IPS DF 6.9 (cell line): ENCODE measurements at places on chromosomes 12 and 14.

DNA sequence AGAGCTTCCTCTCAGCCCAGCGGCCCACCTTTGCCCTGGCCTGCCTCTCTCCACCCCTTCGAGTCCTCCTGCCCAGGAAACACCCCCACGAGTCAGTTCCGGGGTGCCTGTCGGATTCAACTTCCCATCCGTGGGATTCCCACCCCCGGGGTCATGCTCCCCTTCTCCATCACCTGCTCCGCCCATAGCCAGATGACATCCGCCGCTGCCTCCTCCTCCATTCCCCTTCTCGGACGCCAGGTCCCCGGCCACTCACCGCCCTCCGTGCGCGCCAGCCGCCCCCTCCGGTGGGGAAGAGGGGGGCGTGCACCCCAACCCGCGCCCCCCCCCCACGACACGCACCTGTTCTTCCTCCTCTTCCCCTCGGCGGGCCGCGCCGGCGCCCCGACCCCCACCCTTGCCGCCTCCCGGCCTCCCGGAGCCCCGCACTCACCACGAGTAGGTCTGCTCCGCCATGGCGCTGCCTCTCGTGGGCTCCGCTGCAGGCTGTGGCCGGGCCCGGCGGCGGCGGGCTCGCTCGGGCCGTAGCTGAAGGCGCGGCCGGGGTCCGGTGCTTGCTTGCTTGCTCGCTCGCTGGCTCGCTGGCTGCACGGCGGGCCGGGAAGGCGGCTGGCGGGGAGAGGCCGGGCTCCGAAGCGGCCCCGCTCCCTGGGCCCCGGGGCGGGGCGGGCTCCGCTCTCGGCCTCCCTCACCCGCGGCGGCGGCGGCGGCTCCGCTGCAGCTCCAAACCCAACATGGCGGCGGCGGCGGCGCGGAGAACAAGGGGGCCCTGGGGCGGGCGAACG is 554 bp downstream of the SPPL3 start:
- no peak for DNase-seq

GRCh38 chr12:65742018-65743010 is 82.0 kb upstream of the HMGA2 start:
- DNase-seq, result no peak

DNA sequence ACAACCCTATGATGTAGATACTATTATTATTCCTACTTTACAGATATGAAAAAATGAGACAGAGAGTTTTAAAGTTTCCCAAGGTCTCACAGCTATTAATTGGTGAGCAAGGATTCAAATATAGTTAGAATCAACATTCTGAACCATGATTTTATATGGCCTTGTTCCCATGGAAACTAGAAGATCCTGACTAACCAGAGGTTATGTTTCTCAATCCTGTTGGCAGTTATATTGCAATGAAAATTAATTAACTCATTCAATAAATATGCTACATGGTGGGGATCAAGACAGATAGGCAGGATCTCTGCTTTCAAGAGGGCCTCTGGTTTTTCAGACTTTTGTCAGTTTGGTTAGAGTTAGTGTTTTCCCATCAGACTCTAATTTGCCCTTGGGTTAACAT is 9.3 kb upstream of the FUT8 start:
- no peak for DNase-seq

DNA sequence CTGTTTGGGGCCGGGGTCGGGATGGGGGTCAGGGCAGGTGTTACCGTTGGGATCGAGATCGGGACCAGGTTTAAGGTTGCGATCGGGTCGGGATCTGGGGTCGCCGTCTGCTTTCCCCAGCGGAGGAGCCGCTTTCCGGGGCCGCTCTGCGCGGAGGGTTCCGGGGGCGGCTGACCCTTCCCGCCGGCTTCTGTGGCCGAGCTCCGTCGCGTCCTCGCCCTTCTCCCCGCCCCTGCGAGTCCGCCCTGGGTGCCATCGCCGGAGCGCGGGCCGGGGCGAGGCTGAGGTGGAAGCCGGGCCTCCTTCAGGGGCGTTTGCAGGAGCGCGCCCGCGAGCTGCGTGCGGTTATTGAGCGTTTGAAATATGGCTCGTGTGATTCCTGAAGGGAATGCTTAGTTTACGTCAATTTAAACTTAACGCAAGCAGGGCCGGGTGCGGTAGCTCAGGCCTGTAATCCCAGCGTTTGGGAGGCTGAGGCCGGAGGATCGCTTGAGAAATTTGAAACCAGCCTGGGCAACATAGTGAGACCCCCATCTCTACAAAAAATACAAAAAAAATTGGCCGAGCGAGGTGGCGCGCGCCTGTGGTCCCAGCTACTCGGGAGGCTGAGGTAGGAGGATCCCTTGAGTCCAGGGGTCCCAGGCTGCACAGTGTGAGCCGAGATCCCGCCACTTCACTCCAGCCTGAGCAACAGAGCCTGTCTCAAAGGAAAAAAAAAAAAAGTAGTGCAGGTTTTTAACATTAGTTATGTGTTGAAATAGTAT is 620 bp downstream of the PGAM5 start:
- DNase-seq, result no peak

DNA sequence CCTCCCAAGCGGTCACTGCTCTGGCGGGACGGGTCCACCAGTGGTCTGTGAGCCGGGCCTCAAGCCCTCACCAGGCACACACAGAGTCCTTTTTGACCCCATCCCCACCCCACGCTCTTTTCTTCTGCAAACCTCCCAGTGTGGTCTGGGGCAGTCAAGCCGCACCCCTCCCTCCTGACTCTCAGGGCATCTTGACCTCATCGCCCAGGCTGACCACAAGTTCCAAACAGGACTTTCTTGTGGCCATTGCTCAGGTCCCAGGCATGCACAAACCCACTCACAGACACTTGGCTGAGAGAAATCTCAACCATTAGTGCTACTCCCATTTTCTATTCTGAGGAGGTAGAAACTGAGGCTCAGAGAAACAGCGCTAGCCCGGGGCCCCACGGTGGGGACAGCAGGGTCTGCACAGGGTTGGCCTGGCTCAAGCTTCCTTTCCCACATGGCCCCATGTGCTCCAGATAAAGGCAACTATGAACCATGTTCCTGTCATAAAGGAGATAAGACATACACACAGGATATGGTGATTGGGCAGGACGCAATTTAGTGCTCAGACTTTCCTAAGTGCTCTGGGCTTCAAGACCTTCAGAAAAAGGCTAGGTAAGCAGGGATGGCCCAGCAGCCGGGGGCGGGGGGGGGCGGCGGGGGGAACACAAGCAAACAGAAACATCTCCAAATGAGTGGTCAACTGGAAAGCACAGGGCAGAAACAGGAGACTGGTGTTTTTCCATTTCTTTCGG is 69.6 kb downstream of the ITPK1 start:
- DNase-seq, result no peak

DNA sequence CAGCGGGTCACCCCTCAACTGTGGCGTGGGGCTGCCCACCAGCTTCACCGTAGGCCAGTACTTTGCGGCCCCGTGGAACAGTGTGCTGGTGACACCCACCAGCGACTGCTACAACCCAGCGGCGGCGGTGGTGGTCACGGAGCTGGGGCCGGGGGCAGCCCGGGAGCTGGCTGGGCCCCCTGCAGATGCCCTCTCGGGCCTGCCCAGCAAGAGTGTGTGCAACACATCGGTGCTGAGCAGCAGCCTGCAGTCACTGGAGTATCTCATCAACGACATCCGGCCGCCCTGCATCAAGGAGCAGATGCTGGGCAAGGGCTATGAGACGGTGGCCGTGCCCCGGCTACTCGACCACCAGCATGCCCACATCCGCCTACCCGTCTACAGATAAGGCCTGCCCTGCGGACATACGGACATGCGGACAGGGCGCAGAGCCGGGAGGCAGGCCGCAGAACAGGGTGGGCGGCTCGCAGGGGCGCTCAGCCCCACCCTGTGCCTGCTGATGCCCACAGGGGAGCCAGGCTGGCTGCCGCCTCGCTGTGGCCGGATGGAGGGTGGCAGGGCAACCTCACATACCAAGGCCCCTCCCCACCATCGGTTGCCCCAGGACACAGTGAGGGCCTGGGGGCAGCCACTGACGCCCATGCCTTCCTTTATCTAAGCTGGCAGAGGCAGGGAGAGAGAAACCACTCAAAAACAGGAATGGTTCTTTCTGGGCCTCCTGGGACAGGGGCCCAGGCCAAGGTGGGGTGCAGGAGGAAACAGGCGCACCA is 55.5 kb downstream of the FAM222A start:
- DNase-seq, result no peak

DNA sequence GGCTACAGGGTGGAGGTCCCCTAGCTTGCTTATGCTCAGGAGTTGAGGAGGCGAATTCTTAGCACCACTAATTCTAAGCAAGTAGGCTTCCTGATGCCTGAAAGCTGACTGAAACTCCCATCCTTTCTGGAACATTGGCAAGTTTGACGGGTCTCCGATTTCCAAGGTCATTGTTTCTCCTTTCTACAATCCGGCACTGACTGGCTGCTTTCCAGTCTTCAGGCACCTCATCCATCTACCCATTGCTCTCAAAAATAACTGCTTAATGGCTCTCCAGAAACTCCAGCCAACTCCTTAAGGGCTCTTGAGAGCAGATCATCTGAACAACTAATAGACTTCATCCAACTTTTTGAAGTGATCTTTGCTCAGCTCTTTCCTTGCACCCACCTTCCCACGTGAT is 13.3 kb downstream of the REM2 start:
- no peak for DNase-seq
